ENCODE measurements at places on chromosomes 1 and 21. TPM values are rescaled to one million over a fixed set of nuclear protein-coding genes. Genes with fewer than 3 reads are reported as not detected.

DNA sequence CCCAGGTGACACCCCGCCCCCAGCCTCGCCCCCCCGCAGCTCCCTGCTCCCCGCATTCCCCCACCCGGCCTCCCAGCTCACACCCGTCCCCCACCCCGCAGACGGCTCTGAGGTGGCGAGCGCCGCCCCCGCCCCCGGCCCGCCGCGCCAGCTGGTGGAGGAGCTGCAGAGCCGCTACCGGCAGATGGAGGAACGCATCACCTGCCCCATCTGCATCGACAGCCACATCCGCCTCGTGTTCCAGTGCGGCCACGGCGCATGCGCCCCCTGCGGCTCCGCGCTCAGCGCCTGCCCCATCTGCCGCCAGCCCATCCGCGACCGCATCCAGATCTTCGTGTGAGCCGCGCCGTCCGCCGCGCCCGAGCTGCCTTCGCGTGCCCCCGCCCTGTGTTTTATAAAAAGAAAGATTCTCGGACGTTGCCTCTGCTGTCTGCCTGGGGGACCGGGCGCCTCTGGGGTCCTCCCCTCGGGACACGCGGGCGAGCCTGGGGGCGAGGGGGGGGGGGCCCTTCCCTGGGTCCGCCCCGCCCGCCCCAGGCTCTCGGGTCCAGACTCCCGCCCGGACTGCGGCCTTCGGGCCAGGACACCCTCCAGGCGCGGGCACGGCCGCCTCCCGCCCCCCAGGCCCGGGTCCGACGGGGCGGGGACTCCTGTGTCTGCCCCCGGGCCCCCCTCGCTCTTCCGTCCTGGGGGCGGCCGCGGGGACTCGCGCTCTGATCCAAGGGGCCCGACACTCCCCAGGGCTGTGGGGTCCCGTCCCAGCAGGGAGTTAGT is 1.6 kb upstream of the MMP23B start:
- DNase-seq, result peak; percentile 83

- peak; percentile 55 for DNase-seq
Measured at GRCh38 chr1:60149251-60149650, 75.7 kb upstream of the C1orf87 start.

- DNase-seq, result no peak
Measured at GRCh38 chr1:28845786-28846543, 34.0 kb downstream of the OPRD1 start.

GRCh38 chr21:24204641-24205040 is 1402.6 kb downstream of the MRPL39 start:
- DNase-seq, result no peak

DNA sequence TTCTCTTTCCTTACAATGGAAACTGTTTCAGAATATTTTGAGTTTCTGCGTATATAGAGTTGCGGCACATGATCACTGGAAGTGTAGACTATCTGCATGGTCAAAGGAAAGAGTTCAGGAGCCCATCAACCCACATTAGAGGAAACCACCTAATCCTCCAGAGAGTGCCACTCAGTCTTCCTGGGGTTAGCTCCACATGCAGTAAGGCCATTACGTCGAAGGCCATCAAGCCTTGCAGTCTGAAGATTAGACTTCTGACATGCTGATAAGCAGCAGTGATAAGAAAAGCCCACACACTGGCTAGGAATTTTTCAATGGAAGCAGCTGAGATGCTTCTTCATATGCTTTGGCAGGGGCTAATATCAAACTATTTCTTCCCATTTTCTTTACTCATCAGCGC is 7.6 kb downstream of the ZNF669 start:
- no peak for DNase-seq

GRCh38 chr1:66400660-66401059 is 133.3 kb upstream of the SGIP1 start:
- DNase-seq, result no peak

- DNase-seq, result peak; percentile 35
Measured at GRCh38 chr1:235902677-235903542, 36.2 kb upstream of the LYST start.

DNA sequence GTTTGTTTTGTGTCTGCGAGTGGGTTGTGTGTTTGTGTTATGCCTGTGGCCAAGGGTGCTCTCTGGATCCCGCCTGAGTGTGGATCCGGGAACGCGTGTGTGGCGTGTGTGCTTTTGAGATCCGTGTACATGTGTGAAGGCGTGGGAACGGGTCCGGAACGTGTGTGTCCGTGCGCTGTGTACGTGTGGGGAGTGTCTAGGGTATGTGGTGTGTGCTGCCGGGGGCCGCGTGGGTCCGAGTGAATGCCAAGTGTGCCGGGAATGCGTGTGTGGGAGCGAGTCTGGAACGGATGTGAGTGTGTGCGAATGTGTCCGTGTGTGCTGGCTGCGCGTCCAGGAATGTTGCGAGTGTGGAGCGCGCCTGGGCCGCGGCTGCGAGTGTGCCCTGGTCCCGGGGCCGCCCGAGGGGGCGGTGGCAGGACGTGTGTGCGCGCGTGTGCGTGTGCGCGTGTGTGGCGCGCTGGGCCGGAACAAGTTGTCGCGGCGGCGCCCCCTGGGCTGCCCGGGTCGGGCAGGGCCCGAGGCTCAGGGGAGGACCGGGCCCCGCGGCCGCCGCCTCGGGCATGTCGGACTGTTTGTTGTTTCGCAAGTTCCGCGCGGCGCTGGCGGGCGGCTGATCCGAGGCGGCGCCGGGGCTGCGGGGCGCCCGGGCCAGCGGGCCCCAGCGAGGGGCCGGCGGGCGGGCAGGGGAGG is 953 bp downstream of the PTPRU start:
- peak; percentile 70 for DNase-seq

- DNase-seq, result no peak
Measured at GRCh38 chr21:26769613-26770188, 75.5 kb downstream of the ADAMTS1 start.

DNA sequence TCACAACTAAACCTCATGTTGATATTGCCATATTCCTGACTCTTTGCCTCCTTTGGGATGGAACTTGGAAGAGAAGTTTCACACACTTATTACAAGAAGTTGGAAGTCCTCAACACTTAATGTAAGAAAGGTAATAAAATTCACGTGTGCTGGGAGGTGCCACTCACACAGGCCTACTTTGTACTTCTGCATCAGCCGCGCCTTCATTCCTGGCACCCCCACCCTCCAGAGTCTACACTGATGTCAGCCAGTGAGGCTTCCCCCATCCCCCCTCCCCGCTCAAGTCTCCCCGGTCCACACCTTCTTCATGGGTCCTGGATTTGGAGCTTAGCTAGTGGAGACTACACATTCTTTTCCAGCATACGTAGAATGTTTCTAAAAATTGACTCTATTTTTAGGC is 24.8 kb upstream of the SLC45A1 start:
- no peak for DNase-seq

GRCh38 chr1:24714859-24715520 is 30.3 kb upstream of the CLIC4 start:
- no peak for DNase-seq

DNA sequence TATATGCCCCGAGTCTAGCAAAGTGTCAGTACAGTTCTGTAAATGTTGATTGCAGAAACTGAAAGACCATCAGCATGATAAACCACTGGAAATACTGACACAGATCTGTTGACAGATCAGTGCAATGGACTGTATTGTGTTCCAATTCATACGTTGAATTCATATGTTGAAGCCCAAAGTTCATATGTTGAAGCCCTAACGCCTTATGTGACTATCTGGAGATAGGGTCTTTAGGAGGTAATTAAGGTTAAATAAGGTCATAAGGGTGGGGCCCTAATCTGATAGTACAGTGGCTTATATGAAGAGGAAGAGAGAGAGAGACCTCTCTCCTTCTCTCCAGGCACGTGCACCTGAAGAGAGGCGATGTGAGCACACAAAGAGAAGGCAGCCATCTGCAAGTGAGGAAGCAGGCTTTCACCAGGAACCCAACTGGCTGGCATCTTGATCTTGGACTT is 144.7 kb downstream of the MRPL39 start:
- no peak for DNase-seq

GRCh38 chr1:220888417-220888986 is 9.3 kb downstream of the HLX start:
- DNase-seq, result no peak

DNA sequence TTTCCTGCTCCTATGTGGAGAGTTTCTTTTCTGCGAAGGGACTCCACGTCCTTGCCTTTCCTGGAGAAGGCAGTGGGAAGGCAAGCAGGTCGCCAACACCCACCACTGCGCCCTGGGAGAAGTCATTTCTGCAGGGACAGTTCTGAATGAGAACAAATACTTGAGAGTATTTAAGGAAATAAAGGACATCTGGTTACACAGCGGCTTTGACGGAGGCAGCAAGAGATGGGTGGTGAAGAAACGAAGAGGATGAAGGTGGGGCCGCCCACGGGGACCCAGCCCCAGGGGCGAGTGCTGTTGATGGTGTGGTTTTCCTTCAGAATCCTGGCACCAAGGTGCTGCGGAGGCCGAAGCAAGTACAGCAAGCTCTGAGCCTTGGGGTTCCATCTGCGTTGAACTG is 75.5 kb downstream of the PSMG1 start:
- DNase-seq, result peak; percentile 6

GRCh38 chr1:101026430-101026788 is 825 bp upstream of the DPH5 start:
- DNase-seq, result no peak

GRCh38 chr1:19443326-19443725 is 42.0 kb downstream of the CAPZB start:
- no peak for DNase-seq

DNA sequence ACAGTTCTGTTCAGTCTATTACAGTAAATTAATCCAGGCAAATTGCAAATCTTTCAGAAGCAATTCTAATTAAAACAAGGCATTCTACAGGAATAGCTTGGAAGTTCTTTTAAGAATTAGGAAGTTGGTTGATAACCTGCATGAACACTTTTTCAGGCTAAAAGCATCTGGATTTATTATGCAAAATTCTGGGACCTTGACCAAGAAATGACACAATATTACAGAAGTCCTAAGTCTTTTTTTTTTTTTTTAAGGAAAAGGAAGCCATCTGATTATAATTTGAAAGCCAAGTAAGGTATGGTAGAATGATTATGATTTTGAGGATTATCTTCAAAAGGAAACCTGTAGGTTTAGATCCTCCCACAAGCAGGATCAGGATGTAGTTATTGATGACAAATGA is 74.7 kb upstream of the KCNK2 start:
- DNase-seq, result no peak

UTP25 gene
- total RNA-seq, result 4.4 TPM

C1orf146 gene
- not detected for total RNA-seq

CELA2B gene
- not detected for total RNA-seq

EVI5 gene
- total RNA-seq, result 42.6 TPM

RIPK4 gene
- 2.7 TPM for total RNA-seq
